ENCODE measurements at places on chromosomes 1 and 21.

DNA sequence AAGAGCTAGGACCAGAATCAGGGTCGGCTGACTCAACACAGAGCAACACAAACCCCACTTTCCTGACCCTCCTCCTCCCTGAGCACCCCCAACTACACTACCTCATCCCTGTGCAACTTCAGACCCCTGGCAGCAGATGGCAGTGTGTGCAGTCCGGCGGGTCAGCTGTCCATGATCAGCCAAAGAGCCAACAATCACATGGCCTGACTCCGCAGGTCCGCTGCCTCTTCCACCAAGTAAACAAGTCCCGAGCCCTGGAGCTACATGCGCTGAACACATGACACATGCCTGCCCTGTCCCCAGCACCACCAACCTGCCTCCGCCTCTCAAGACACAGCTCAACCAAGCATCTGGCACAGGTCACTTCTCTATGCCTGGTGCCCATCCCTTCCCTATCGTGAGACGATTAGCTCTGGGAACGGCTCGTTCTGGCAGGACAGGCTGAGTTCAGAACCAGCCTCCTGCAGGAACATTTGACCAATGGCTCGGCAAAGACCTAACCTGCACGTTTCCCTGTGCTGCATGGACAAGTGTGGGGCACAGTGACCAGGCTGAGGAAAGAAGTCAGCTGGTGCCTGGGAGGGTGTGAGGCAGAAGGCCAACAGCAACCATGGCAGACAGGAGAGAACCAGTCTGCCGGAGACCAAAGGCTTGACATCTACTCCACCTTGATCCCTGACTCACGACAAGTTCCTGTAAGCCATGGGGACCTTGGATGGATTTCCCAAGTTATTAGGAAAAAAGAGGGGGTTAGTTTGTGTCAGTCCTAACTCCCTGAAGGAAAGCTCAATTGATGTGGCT lies 60.3 kb downstream of the CD46 start:
- peak; percentile 53 for DNase-seq

GRCh38 chr1:225681231-225681630 lies 28.3 kb upstream of the ENAH start:
- DNase-seq = no peak

DNA sequence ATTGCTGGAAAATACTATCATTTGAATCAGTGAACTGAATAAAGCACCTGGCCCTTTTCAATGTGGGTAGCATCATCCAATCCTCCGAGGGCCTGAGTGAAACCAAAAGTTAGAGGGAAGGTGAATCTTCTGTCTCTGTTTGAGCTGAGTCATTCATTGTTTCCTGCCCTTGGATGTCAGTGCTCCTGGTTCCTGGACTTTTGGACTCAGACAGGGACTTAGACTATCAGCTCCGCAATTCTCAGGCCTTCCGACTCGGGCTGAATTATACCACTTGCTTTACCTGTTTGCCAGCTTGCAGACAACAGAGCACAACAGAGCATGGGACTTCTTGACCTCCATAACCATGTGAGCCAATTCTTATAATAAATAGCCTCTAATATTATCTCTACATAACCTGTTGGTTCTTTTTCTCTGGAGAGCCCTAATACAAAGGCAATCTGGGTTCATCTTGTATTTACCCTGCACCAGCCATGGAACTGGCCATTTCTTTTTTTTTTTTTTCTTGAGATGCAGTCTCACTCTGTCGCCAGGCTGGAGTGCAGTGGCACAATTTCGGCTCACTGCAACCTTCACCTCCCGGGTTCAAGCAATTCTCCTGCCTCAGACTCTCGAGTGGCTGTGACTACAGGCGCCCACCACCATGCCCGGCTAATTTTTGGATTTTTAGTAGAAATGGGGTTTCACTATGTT lies 19.2 kb upstream of the VASH2 start:
- no peak for DNase-seq

- no peak for DNase-seq
These were observed 11.5 kb downstream of the DR1 start for GRCh38 chr1:93357242-93357641.

GRCh38 chr1:216054600-216054999 lies 368.6 kb downstream of the USH2A start:
- DNase-seq = no peak
